Inflammatory macrophage (primary cell): ENCODE measurements at places on chromosomes 1 and 21.

DNA sequence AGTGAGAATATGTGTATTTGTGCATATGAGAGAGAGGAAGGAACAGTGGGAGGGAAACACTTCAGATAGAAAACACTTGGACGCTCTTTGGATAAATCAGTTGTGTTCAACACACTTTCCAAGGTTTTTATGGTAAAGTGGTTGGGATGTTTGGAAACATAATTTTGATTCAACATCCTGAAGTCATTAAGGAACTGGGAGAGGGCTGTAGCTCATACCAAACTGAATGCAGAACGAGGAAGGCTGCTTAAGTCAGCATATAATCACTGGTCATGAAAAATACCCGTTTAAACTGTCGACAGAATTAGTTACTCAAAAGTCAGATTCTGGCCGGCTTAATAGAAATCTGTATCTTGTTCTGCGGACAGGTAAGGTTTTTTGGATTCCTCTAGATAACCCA is 14.9 kb downstream of the LIX1L start:
- DNase-seq = no peak

GRCh38 chr1:69123486-69123885 is 444.2 kb upstream of the LRRC7 start:
- no peak for DNase-seq

GRCh38 chr21:39055167-39055767 is 128.0 kb downstream of the PSMG1 start:
- DNase-seq = no peak

DNA sequence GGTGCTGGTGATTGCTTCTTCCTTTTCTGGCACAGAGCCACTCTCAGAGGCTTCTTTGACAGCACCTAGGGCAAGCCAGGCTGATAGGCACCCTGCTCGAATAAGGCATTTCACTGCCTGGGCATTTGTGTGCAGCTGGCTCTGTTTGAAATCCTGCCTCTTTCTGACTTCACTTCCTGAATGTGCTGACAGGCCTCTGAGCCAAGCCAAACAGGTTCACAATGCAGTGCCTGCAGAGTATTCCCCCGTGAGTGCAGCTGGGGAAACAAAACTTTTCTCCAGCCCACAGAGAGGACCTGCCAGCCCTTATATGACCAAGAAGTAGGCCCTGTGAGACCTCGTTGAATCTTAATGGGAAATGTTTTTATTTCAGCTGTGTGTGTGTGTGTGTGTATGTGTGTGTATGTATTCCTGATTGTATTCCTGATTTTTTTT is 10.4 kb downstream of the JUN start:
- DNase-seq = peak; percentile 60

GRCh38 chr1:160101037-160101716 is 2.8 kb upstream of the IGSF8 start:
- DNase-seq = peak; percentile 89

DNA sequence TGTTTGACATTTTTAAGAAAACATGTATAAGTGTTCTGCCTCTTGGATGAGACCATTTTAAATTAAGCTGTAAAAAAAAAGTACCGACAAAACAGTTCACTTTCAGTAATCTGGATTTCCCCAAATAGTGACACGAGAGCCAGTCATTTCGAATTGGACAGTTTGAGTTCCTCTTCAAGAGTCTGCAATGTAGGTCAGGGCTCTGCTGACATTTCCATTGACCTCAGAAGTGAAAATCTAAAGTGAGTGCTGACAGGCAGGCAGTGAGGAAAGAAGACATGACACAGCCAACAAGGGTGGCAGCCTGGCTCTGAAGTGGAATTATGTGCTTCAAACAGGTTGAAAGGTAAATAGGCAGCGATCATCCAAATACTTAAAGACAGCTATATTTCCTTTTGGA is at the start of gene IL23R:
Gene IL23R (plus strand): TSS at position 259 of the 400 bp plus-strand sequence. CDS start 1,667 bp downstream, outside the sequence.
- peak; percentile 1 for DNase-seq

DNA sequence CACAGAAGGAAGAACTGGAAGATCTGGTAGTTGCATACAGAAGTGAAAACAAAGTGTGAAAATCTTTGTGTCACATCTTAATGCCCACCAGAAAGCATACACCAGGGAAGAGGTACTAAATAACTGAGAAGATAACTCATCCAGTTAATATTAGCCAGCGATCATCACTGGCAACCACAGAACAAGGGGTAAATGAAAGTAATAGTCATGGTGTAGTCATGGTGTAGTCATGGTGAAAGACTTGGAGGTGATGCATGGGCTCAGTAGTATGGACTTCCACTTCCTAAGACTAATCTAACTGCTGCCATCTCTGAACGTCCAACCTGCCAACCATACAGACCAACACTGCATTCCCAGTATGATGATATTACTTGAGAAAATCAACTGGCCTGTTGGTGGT is 481.2 kb upstream of the NR5A2 start:
- DNase-seq = no peak
